ENCODE measurements at places on chromosomes 3 and 15.

GRCh38 chr15:24734396-24734795 is 58.8 kb downstream of the NPAP1 start:
- no peak for DNase-seq

DNA sequence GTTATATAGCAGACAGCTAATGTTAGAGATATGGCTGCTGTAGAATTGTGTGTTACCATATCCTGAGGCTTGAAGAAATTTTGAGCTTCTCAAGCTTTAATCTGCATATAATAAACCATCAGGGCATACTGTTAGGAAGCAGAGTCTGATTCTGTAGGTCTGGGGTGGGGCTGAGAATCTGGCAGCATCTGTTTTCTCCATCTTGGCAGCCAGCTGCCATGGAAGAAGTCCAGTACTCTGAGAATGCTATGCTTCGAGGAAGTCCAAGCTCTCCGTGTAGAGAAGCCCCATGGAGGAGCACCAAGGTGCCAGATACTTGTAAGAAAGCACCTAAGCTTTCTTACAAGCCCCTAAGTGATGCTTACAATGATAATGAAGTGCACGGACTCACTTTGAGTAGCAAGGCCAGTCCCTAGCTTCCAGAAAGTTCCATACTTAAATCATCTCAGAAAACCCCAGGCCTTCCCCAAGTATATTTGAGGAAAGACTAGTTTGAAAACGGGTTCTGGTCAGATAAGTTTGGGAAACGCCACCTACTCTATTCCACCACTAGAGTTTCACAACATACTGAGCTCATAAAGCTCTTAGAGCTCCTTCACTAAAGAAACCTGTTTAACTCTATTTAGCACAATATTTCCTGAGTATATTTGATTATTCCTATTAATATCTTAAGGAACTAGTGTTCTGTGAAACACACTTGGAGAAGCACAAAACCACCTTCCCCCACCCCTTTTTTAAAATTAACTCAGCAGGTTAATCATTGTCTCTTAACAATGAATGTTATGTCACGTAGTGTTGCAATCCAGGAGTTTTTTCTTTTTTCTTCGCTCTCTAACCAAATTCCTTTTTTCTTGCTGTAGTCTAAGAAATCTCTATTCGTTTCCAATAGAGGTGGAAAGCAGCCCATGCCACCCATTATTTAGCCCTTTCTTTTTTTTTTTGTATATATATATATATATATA is 59.9 kb upstream of the RASGRP1 start:
- DNase-seq = no peak

GRCh38 chr3:43363621-43364266 is 77.4 kb downstream of the SNRK start:
- DNase-seq = no peak

- peak; percentile 18 for DNase-seq
Measured at GRCh38 chr3:78978037-78978436, 789.8 kb downstream of the ROBO1 start.

DNA sequence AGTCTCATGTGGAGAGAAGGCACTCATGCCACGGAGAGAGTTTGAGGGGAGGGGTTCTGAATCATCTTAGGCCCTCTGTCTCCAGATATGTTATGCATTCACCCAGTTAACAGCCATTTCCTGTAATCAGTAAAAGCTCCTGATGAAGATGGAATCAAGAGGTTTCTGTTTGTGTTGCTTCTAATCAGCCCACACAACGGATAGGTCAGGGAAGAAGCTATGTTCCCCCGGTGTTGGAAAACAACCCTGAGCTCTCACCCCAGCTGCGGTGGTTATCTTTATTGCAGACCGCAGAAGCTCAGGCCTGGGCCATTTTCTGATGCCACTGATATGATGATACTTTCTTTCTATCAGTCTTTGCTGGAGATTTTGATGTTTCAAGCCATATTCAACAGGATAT is 338.5 kb upstream of the ONECUT1 start:
- no peak for DNase-seq

DNA sequence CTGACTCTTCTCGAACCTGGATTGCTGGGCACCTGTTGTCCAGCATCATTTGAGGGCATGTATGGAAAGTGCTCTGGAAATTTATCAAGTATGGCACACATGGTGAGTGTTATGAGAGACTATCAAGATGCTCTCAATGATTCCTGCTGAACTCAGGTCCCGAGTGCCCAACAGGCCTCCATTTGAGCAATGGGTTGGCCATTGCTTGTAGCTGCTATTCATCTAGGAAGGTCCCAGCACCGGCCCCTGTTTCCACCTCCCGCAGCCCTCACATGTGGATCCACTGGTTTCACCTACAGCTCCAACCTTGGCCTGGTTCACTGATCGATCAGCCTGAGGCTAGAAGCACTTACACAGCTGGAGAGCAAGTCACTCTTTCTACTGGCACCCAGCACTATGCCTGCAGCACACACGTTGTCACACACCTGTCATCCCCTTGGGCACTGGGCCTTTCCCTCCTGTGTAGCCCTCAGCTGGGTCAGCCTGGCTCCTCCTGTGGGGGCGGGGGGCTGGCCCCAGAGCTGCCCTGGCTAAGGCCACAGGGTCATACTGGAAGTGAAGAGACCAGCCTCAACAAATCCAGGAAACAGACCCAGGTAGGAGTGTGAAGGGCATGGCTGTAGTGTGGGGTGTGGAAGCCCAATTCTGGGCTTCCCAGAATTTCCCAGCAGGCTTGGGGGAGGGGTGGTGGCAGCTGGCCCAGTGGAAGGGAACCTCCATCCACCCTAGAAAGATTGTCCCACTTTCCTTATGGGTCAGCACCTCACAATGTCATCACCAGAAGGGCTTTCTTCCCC is 41.7 kb upstream of the SMAD3 start:
- DNase-seq = no peak
